ENCODE measurements at places on chromosomes 4 and X. TPM values are rescaled to one million over a fixed set of nuclear protein-coding genes. Genes with fewer than 3 reads are reported as not detected.

GRCh38 chr4:76494871-76495590 lies 60.0 kb downstream of the SHROOM3 start:
- H3K4me1 ChIP-seq: no peaks in the 10 kb centered on the region
- no peak overlapping the region for H3K4me3 ChIP-seq
- no peaks in the 10 kb centered on the region for H3K27me3 ChIP-seq
- H3K36me3 ChIP-seq: no peaks in the 10 kb centered on the region

The ZNF595 gene
- total RNA-seq: 13.5 TPM

GRCh38 chr4:37740546-37740945 lies 54.4 kb upstream of the RELL1 start:
- no peaks in the 10 kb centered on the region for H3K36me3 ChIP-seq
- H3K27me3 ChIP-seq: no peaks in the 10 kb centered on the region
- DNase-seq: no peak
- no peaks in the 10 kb centered on the region for H3K4me1 ChIP-seq
- H3K4me3 ChIP-seq: no peak overlapping the region
- H3K27ac ChIP-seq: no peak overlapping the region

- no peaks in the 10 kb centered on the region for H3K36me3 ChIP-seq
- H3K4me3 ChIP-seq: no peak overlapping the region
- H3K4me1 ChIP-seq: no peaks in the 10 kb centered on the region
- no peak overlapping the region for H3K27ac ChIP-seq
Measured at GRCh38 chrX:5388087-5388486, 840.6 kb downstream of the NLGN4X start.

GRCh38 chr4:24768006-24768405 lies 27.4 kb upstream of the SOD3 start:
- H3K4me3 ChIP-seq: no peak overlapping the region
- DNase-seq: no peak
- H3K36me3 ChIP-seq: no peaks in the 10 kb centered on the region
- no peak overlapping the region for H3K27ac ChIP-seq
- H3K4me1 ChIP-seq: peaks cover 7% of the 10 kb centered on the region
